ENCODE measurements at places on chromosomes 11 and 22.
A peak's percentile ranks its signal among the peaks of the same experiment; 100 is the strongest.

DNA sequence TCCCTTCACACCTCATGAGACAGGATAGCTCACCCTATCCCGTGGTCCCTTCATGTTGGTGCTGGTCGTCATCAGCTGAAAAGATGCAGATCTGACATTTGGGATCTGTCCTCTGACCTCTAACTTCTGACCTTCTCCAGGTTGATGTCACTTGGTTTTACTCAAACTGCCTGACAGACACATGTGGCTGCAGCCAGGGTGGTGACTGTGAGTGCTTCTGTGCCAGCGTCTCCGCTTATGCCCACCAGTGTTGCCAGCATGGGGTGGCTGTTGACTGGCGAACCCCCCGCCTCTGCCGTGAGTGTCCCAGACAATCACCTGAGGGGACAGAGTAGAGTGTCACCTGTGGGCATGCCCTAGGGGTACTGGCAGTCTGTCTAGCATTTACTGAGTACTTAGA is 49.7 kb downstream of the OTOG start:
- ATAC-seq, result no peak
- peaks cover 13% of the 10 kb centered on the region for H3K27me3 ChIP-seq
- H3K36me3 ChIP-seq, result no peaks in the 10 kb centered on the region
- H3K4me1 ChIP-seq, result peaks cover 5% of the 10 kb centered on the region

- H3K27me3 ChIP-seq, result peaks cover 50% of the 10 kb centered on the region
- H3K4me3 ChIP-seq, result no peak overlapping the region
- no peak for ATAC-seq
- no peaks in the 10 kb centered on the region for H3K36me3 ChIP-seq
Observed at GRCh38 chr11:45704635-45705034, 39.2 kb upstream of the CHST1 start.

- no peak overlapping the region for H3K27ac ChIP-seq
Observed at GRCh38 chr11:115887727-115888126, 383.5 kb upstream of the CADM1 start.

DNA sequence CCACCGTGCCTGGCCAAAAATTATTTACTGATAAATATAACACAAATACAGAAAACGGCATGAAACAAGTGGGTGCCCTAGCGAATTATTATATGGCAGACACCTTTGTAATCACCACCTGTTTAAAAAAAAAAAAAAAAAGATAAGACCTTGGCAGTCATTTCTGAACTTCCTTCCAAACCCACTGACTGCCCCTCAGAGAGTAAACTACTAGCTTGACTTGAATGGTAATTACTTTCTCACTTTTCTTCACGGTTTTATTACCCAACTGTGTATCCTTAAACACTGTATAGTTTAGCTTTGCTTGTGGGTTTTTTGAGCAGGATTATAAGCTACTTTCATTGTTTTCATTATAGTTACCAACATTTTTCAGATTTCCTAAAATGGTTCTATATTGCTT is 23.7 kb downstream of the SFI1 start:
- H3K27me3 ChIP-seq, result no peaks in the 10 kb centered on the region
- ATAC-seq, result peak; percentile 54
- no peak overlapping the region for H3K4me3 ChIP-seq
- H3K27ac ChIP-seq, result no peak overlapping the region
- H3K36me3 ChIP-seq, result peaks cover 81% of the 10 kb centered on the region
- H3K4me1 ChIP-seq, result peaks cover 26% of the 10 kb centered on the region

GRCh38 chr11:86687185-86687778 is 14.9 kb upstream of the ME3 start:
- peaks cover 6% of the 10 kb centered on the region for H3K4me1 ChIP-seq
- peak overlapping the region; percentile 79 for H3K27ac ChIP-seq
- peaks cover 7% of the 10 kb centered on the region for H3K27me3 ChIP-seq
- no peaks in the 10 kb centered on the region for H3K36me3 ChIP-seq

GRCh38 chr11:107472966-107473365 is 15.3 kb upstream of the CWF19L2 start:
- no peak overlapping the region for H3K4me3 ChIP-seq
- no peak for ATAC-seq
- no peaks in the 10 kb centered on the region for H3K4me1 ChIP-seq
- H3K27ac ChIP-seq, result no peak overlapping the region
- H3K27me3 ChIP-seq, result peaks cover 52% of the 10 kb centered on the region

- H3K27me3 ChIP-seq, result no peaks in the 10 kb centered on the region
- ATAC-seq, result no peak
- H3K4me1 ChIP-seq, result no peaks in the 10 kb centered on the region
Observed at GRCh38 chr22:46381142-46381541, 45.6 kb downstream of the TRMU start.

DNA sequence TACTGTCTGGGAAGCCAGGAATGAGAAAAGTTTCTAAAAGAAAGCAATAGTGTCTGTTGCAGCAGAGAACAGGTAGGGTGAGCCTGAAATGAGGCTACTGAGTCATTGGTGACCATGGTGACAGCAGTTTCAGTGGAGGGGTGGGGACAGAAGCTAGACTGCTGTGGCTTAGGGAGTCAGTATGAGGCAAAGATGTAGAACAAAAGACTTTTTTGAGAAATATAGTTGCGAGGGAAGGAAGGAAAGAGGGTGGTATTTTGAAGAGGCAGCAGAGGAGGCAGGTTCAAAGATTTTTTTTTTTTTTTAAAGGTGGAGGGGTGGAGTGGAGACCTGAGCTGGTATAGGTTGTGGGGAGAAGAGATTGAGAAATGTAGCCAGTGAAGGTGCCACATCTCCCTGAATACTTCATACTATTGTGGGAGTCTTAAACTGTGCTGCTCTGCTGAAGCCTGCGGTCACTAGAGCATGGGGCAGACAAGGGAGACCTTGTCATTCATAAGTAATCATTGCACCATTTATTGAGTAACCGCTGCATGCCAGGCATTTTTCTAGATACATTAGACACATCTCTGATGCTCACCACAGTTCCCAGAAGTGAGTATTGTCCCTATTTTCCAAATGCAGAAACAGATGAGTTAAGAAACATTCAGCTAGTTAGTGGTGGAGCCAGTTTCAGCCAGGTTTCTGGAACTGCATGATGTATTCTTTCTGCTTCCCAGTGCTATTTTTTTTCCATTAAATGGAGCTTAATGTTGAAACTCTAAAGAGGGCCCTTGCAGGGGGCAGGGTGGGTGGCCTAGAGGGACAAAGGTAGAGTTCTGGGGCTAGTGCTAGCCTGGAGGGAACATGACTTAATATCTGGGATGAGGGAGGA is 49.9 kb downstream of the STIM1 start:
- ATAC-seq, result peak; percentile 97
- no peaks in the 10 kb centered on the region for H3K36me3 ChIP-seq
- peak overlapping the region; percentile 60 for H3K4me3 ChIP-seq
- no peaks in the 10 kb centered on the region for H3K27me3 ChIP-seq

GRCh38 chr11:103792981-103793468 is 243.4 kb upstream of the DDI1 start:
- no peak overlapping the region for H3K4me3 ChIP-seq
- no peak for ATAC-seq
- no peaks in the 10 kb centered on the region for H3K4me1 ChIP-seq
- no peak overlapping the region for H3K27ac ChIP-seq
- H3K27me3 ChIP-seq, result no peaks in the 10 kb centered on the region

DNA sequence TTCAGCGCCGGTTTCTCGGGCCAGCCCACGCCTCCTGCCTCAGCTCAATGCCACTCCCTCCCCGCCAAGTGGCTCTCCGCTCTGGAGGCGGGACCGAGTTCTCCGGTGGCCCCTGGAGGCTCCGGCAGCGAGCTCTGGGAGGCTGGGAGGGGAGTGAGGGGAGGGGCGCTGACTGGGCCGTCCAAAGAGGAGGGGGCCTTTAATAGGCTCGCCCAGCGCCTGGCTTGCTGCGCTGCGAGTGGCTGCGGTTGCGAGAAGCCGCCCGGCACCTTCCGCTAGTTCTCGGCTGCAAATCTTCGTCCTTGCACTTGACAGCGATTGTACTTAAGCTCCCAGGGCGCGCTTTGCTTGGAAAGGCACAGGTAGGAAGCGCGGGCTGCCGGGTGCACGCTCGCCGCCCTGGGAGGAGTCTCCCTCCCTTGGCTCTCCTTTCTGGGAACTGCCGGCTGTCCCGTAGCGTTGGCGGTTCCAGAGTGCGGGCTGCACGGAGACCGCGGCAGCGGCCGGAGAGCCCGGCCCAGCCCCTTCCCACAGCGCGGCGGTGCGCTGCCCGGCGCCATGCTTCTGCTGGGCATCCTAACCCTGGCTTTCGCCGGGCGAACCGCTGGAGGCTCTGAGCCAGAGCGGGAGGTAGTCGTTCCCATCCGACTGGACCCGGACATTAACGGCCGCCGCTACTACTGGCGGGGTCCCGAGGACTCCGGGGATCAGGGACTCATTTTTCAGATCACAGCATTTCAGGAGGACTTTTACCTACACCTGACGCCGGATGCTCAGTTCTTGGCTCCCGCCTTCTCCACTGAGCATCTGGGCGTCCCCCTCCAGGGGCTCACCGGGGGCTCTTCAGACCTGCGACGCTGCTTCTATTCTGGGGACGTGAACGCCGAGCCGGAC is at the start of gene ADAMTS15:
ADAMTS15 (plus strand) TSS at position 230 of the 894 bp plus-strand sequence; CDS start at position 559, 329 bp downstream.
- no peaks in the 10 kb centered on the region for H3K4me1 ChIP-seq
- H3K36me3 ChIP-seq, result no peaks in the 10 kb centered on the region
- peak; percentile 60 for ATAC-seq
- H3K4me3 ChIP-seq, result peak within 1 kb of the TSS; percentile 25

GRCh38 chr11:71164186-71164585 is 88.2 kb downstream of the SHANK2 start:
- no peak overlapping the region for H3K4me3 ChIP-seq
- H3K27ac ChIP-seq, result no peak overlapping the region
- H3K4me1 ChIP-seq, result no peaks in the 10 kb centered on the region
- no peaks in the 10 kb centered on the region for H3K36me3 ChIP-seq
- ATAC-seq, result no peak
- no peaks in the 10 kb centered on the region for H3K27me3 ChIP-seq

DNA sequence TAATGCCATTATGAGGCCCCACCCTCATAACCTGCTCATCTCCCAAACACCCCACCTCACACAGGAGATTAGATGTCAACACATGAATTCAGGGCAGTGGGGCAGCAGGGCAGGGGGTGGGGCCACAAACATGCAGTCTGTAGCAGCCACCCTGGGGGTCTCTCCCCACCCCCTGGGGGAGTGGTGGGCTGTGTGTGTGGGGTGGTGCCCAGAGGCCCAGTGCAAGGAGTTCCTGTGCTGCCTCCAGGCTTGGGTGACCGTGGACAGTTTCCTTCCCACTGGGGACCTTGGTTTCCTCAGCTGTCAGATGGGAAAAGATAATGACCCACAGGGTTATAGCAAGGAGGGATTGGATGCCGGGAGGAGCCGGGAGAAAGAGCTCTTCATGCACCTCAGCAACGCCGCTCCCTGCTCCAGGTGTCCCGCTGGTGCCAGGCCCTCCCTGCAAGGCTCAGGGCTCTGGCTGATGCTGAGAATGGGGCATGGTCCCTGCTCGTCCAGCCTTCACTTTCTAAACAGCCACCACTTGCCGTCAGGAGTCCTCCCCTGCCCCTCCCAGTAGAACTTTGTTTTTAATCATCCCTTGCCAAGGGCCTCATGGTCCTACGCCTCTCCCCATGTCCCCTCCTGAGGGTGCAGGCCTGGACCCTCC is 2.0 kb upstream of the MRGPRF start:
- H3K36me3 ChIP-seq, result no peaks in the 10 kb centered on the region
- no peak overlapping the region for H3K4me3 ChIP-seq
- H3K27ac ChIP-seq, result no peak overlapping the region
- peaks cover 13% of the 10 kb centered on the region for H3K27me3 ChIP-seq
- H3K4me1 ChIP-seq, result no peaks in the 10 kb centered on the region

Data from activated T-helper 17 cell treated with anti-CD3 and anti-CD28 coated beads, Interleukin-2, amount 50 U/mL, for 72 hours (primary cell).